ENCODE measurements at places on chromosomes 4 and X.
A peak's percentile ranks its signal among the peaks of the same experiment; 100 is the strongest.

GRCh38 chr4:139509727-139510410 lies 46.1 kb downstream of the SETD7 start:
- peak; percentile 17 for DNase-seq

GRCh38 chrX:11398785-11399184 lies 105.6 kb downstream of the AMELX start:
- DNase-seq = no peak

DNA sequence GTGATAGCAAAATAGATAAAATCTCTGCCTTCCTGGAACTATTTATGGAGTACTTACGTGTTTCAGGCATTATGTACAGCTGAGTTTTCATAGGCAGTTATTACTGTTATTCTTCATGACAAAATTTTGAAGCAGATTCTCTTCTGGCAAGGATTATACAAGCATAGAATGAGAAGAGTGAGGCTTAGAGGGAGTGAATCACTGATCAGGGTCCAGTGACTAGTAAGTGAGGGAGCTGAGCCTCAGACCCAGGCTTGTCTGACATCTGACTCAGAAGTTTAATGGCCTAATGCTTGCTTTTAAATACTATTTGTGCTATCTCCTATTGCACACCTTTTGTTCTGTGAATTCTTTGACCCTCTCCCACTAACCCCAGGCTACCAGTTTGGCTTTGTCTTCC lies 110.6 kb downstream of the DTHD1 start:
- no peak for DNase-seq

GRCh38 chr4:182245541-182246215 lies 2.5 kb downstream of the TENM3 start:
- DNase-seq = no peak

GRCh38 chr4:2151544-2151943 lies 90.4 kb downstream of the HAUS3 start:
- no peak for DNase-seq

GRCh38 chrX:65841263-65841662 lies 173.8 kb downstream of the MSN start:
- no peak for DNase-seq

GRCh38 chrX:153966841-153967535 lies 4.6 kb downstream of the HCFC1 start:
- no peak for DNase-seq

DNA sequence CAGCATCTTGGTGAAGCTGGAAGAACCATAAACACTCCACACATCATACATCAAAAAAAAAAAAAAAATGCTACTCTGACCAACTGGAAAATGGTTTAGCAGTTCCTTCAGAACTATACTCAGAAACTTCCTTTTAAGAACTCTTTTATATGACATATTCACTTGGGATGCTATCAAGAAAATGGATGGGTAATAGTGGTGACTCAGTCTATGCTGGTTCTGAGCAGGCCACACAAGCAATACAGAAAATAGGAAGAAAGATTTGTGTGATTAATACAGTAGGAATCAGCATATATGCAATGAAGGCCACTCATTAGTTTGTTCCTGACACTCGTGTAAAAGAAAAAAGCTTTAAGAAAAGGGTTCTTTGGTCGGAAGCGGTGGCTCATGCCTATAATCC lies 123.5 kb upstream of the FAT4 start:
- DNase-seq = no peak

GRCh38 chr4:70062000-70062399 lies 11.8 kb downstream of the HTN1 start:
- DNase-seq = no peak

DNA sequence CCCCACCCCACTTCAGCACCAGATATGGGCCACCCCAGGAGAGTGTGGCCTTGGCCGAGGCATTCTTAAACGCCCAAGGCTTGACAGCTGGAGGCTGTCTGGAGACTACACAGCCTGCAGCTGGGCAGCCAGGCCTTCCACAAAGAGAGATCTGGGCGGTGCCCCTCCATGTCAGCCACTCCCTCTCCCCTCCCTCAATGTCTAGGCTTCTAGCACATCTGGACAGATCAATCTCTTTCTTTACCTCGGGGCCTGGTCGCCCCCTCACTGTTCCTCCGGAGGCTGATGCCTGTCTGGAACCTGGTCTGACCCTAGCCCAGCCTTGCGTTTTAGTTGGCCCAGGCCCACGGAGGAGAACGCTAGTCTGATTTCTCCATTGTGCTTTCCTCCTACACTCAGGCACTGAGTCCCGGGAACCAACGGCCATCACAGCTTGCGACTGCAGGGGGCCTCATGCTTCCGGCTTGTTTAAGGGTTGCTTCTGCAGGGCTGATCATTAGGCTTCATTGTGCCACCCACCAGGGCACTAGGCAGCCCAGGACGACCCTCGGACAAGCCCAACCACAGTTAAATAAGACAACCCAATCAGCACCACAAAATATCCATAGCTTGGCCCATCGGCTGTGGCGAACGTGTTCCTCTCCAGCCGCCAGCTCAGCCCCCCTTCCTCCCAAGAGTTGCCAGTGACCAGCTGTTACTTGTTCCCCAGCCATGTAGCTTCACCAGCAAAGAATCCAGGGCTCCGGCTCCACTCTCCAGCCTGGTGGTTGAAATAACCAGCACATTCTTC lies 200.6 kb downstream of the BCOR start:
- DNase-seq = no peak

GRCh38 chr4:15164571-15164970 lies 162.3 kb downstream of the CPEB2 start:
- DNase-seq = no peak

DNA sequence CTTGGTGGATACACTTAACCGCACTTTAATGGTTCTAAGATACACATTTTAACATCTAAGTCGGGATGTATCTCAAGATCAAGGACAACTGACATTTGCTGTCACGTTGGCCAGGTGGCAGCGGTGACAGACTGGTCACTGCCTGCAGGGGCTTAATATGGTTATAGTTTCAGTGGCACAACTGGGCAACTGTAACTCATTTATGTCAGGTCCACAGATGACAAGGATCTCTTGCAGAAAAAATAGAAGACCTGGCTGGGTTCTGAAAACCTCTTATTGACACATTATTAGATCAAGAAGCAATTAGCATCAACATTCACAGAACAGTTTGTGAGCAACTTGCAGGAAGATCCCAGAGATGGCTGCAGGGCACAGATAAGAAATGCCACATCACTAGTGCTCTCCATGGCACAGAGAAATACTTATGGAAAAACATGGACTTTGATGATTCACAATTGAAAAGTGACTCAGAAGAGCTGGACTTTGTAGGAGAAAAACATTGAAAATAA lies 99.6 kb upstream of the SORBS2 start:
- DNase-seq = no peak
